Thoracic aorta (tissue), 2 donors: ENCODE measurements at places on chromosomes 13 and 19. TPM values are rescaled to one million over a fixed set of nuclear protein-coding genes. Genes with fewer than 3 reads are reported as not detected.

Gene LRRC63
- total RNA-seq = 3.6 TPM

Gene NXNL1
- not detected for total RNA-seq

Gene EDDM13
- total RNA-seq = not detected

Gene VSIG10L
- 0.54 TPM for total RNA-seq

Gene ZNF578
- 4.7 TPM for total RNA-seq

Gene PTGIR
- total RNA-seq = 207 TPM

Gene TNNT1
- total RNA-seq = not detected

Gene ZNF563
- 3.1 TPM for total RNA-seq

Gene IGFL3
- not detected for total RNA-seq

Gene PRSS57
- not detected for total RNA-seq

Gene NOTCH3
- 448 TPM for total RNA-seq

Gene ZNF430
- 19.3 TPM for total RNA-seq

Gene CYP4F12
- total RNA-seq = 4.6 TPM

Gene NCCRP1
- not detected for total RNA-seq

Gene IGFL2
- 0.54 TPM for total RNA-seq

Gene LILRA1
- total RNA-seq = 3.0 TPM

Gene B3GNT3
- not detected for total RNA-seq

Gene CBY2
- not detected for total RNA-seq

Gene HCN2
- not detected for total RNA-seq

Gene CYP2S1
- total RNA-seq = 2.3 TPM

Gene PLK5
- not detected for total RNA-seq

Gene MBD3L3
- not detected for total RNA-seq

Gene LHB
- total RNA-seq = not detected

Gene CDC42EP5
- 41.2 TPM for total RNA-seq

Gene TJP3
- 2.1 TPM for total RNA-seq

Gene NKPD1
- 0.81 TPM for total RNA-seq
